Smooth muscle cell of the brain vasculature (primary cell): ENCODE measurements at places on chromosomes 12 and 14.

- DNase-seq = no peak
Observed at GRCh38 chr14:104925214-104925854, 655 bp downstream of the PLD4 start.

DNA sequence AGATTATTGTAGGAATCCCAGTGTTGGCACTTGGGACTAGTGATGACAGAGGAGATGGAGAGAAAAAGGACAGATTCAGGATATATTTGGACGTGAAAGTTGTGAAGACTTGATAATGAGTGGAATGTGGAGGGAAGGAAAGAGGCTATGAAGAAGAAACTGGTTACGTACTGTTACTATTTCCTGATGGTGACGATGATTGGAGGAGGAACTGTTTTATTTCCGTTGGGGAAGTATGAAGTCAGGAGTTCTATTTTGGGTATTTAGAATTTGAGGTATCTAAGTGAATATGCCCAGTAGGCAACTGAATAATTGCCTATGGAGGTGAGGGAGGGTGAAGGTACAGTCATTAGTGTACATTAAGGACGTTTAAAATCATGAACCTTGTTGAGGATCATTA is 207.2 kb downstream of the TMTC2 start:
- no peak for DNase-seq

DNA sequence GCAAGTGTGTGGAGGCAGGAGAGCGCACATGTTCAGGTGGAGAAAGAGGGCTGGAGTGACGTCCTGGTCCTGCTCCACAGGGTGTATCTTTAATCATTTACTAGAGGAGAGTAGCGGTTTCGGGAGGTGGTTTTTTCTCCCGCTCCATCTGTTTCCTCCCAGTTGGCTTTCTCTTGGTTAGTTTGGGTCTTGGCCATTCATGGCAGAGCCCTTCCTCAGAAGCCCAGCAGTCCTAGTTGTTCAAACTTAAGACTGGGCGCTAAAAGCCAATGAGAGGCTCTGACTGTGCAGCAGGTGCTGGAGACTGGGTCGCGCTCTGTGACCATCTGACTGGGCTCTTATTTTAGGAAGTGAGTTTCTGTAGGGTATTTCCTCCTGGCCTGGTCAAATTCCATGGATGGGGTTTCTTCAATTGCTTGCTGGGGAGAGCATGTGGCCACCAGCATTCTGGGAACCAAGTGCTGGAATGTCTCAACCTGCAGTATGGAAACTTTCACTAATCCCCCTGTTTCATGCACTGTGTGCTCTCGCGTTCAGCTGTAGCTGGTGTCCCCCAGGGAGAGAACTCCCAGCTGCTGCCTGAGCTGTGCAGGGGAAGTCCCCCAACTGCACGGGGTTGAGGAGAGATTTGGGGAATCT is 27.4 kb upstream of the TSPAN9 start:
- DNase-seq = no peak

DNA sequence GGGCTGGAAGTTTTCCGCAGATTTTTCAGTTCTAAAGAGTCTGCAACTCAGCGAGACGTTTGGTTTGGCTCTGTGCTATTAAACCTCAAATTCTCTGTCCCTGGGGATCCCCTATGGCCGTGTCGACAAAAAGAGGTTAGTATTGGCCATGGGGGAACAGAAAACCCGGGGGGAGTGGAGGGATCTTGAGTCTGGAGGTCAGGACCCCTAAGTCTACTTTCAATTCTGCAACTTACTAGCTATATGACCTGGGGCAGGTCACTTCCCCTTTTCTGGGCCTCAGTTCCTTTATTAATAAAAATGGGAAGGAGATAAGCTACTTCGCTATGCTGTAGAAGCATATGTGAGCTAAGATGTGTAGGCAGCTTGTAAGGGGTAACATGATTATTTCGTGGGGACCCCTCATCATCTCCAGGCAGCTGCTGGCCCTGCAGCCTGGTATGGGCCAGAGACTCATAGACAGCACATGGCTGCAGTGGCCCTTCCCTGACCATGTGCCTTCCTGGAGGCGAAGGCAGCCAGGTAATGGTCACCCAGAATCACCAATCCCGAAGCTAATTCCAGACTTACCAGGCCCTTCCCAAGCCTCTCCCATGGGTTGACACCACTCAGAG is 8.6 kb downstream of the ASB2 start:
- no peak for DNase-seq

GRCh38 chr14:61668282-61668681 is 27.0 kb upstream of the HIF1A start:
- no peak for DNase-seq

- no peak for DNase-seq
Observed at GRCh38 chr12:53660041-53660440, 15.8 kb downstream of the ATP5MC2 start.
